ENCODE measurements at places on chromosomes 13 and 19.

DNA sequence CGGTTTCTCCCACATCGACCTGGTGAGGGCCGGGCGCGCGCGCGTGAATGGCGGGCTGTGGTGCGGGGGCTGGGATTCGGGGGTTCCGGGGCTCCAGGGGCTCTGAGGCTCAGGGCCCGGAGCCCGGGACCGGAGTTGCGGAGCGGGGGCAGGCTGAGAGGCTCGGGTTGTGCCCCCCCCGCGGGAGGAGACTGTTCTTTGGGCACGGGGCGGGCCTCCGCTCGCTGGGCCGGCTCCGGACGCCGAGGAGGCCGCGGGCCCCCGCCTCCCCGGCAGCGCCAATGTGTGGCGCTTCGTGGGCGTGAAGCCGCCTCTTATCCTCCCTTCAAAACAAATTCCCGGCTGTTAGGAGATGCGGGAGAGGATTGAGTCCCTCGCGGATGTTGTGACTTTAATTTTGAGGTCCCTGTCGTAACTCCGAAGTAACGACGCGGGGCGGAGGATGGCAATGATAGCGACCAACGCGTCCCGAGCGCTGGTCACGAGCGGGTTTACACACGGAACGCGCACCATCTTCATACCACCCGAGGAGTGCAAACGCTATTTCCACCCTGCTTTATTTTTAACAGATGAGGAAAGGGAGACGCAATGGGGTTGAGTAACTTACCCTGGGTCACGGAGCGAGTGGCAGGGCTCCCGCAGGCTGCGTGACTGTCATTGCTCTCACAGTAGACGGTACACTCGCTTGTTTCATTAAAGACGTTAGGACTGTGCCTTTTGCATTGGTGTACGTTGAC, 536 bp downstream of the UBA2 start:
- DNase-seq: peak; percentile 44

GRCh38 chr13:77466753-77467422, 68.6 kb upstream of the SCEL start:
- DNase-seq: no peak

- no peak for DNase-seq
Measured at GRCh38 chr19:30289336-30289735, 82.8 kb upstream of the ZNF536 start.

GRCh38 chr13:45765464-45765863, 63.3 kb downstream of the CBY2 start:
- no peak for DNase-seq

DNA sequence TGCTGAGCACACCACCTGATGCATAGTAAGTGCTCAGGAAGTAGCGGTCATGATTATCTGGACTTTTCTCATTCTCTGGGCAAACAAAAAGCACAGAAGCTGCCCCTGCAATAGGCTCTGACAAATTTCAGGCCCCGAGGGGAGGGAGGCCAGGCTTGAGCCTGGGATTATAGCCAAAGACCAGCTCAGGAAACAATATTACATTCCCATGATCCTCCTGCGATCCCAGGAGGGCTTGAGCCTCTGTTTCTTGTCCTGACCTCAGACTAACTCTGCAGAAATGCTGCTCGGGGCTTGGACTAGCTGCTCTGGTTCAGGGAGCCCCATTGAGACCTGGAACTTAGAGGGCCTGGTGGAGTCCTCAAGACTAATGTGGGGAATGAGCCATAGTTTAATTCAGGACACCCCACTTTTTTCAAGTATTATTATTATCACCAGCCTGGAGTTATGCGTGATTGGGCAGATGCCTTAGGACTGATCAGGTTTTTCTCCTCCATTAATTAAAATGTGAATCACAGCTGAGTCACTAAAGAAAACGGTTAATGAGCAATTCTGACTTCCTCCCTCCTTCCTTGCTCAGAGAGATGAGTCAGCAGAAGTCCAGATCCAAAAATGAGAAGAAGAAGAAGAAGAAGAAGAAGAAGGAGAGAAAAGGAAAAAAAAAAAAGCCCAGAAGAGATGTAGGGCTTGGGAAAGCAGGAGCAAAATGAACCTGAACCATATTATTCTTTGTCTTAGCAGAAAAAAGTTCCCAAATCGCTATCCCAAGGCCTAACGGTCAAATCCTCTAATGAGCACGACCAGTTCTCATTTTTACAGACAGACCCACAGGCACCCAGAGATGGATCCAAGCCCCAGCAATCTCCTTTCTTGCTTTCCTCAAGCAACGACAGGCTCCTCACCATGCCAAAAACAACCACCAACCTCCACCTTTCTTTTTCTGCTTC, 107.2 kb downstream of the CACNA1A start:
- DNase-seq: peak; percentile 94

- DNase-seq: no peak
Measured at GRCh38 chr13:59299584-59299983, 864.1 kb downstream of the DIAPH3 start.

DNA sequence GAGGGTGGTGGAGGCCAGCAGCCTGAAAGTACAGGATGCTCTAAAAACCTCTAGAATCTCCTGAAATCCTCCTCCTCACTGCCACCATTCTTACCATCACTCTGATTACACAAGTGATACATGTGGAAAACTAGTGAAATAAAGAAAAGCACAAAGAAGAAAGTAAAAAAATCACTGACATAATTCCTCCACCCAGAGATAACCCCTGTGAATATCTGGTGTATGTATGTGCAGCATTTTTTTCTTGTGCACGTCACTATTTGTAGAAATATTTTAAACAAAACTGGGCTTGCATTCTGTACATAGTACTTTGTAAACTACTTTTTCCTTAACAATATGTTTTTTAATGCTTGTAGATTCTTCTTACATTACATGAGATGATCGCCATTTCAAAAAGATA, 73.2 kb downstream of the CDADC1 start:
- no peak for DNase-seq

GRCh38 chr13:67377919-67378318, 147.8 kb upstream of the PCDH9 start:
- no peak for DNase-seq

DNA sequence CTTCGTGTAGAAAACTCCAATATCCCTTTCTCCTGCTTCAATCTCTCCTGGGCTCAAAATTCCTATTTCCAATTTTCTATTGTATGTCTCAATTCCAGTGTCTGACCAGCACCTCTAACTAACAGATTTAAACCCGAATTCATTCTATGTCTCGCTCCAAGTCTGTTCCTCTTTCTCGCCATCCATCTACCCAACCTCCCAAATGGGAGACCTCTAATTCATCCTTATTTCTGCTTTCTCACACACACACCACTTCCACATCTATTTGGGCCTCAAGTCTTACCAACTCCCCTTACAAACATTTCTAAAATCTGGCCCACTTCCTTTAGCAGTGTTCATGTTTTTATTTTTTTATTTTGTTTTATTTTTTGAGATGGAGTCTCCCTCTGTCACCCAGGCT, 53.3 kb downstream of the MBD3L2B start:
- DNase-seq: no peak

DNA sequence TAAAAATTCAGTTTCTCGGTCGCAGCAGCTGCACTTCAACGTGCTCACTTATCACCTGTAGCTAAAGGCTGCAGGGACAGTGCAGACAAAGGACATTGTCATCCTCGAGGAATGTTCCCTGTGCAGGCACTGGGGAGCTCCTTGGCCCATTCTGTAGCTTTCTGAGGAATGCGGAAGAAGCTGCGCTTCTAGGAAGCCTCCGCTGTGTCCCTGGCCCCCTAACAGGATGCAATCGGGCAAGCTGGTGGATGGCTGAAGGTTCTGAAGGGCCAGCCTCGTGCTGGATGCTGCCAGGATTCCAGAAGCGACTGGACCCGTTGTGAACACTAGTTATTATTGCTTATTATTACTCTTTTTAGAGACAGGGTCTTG, 8.1 kb downstream of the ANO8 start:
- DNase-seq: no peak

DNA sequence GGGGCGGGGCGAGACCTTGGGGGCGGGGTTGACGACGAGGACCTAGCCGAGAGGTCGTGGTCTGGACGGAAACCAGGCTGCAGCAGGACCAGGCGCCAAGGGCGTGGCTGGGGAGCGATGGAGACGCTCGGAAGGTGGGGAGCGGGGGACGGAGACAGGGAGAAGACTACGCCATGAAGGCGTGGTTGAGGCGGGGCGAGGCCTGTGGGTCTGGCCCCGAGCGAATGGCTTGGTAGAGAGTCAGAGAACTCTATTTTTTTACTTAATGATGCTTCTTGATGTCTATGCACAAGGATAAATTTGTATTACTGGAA, 674 bp upstream of the FBXL12 start:
- no peak for DNase-seq

DNA sequence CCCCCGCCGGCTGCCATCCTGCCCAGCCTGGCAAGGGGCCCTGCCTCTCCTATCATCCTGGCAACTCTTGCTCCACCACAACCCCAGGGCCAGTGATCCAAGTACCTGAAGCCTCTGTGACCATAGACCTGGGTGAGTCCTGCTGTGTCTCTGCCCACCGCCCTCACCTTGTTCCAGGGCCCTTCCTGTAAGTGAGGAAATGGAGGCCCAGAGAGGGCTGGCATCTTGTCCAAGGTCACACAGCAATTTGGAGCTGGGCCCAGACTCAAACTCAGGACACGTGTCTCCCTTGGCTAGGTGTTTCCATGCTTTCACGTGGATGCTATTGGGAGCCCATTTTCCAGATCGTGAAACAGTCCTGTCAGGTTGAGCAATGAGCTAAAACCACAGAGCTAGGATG, 3.7 kb downstream of the CREB3L3 start:
- no peak for DNase-seq

DNA sequence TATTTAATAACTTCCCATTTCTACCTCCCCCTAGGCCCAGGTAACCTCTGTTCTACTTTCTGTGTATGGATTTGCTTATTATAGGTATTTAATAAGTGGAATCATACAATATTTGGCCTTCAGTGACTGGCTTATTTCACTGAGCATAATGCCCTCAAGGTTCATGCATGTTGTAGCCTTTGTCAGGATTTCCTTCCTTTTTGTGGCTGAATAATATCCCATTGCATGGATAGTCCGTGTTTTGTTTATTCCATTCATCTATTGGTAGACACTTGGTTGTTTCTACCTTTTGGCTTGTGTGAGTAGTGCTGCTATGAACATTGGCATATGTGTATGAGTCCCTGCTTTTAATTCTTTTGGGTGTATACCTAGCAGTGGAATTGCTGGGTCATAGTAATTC, 9.4 kb downstream of the HNRNPM start:
- no peak for DNase-seq

DNA sequence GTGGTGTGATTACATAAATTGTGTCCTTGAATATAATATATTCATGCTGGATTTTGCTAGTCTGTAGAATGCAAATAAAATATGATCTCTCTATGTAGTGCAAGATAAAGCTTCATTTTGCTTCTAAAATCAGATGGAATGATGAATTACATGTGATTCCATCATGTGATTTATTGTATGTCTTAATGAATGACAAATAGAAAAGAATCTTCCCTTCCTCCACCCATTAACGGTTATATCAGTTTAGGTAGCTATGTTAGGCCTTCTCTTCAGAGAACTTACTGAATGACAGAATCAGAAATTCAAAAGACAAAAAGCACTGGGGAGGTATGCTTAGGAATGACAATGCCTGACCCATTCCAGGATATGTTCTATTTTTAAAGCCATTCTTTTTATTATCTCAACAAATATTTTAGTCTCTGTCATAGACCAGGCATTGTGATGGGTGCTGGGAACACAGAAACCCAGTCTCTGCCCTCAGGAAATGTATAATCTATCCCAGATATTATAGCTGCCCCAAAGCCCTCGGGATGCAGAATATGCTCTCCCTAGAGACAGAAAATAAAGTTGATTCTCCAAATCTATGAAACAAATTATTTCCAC, 90.6 kb downstream of the TEX26 start:
- no peak for DNase-seq

GRCh38 chr13:112653071-112653470, 36.8 kb upstream of the ATP11A start:
- DNase-seq: no peak

DNA sequence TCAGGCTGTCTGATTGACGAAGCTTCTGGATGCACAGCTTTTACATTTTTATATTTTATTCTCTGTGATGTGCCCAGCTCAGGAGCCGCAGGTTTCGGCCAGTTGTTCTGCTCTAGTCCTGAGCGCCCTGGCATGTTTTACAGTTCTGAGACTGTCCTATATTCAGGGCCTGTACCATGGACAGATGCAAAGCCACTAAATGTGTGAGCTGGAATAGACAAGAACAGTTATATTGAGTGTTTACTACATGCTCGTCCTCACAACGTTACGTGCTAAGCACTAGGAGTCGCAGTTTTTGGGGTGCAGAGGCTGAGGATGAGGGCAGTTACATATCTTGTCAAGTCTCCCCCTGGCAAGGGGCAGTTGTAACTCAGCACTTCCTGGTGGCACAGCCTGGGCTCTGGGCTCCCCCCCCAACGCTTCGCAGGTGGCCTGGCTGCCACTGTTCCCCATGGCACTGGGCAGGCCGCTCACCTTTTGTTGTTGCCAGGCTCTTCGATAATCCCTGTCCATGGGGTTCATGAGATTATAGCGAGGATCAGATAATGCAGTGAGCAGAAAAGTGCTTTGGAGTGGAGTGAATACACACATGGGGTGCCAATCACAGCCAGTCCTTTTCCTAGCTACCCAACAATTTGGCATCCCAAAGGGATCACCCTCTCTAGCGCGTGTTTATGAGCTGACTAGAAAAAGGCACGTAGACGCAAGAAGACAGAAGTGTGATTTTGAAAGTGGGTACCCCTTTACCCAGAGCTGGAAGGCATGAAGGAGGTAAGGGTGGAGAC, 23.5 kb downstream of the ARL11 start:
- DNase-seq: no peak

DNA sequence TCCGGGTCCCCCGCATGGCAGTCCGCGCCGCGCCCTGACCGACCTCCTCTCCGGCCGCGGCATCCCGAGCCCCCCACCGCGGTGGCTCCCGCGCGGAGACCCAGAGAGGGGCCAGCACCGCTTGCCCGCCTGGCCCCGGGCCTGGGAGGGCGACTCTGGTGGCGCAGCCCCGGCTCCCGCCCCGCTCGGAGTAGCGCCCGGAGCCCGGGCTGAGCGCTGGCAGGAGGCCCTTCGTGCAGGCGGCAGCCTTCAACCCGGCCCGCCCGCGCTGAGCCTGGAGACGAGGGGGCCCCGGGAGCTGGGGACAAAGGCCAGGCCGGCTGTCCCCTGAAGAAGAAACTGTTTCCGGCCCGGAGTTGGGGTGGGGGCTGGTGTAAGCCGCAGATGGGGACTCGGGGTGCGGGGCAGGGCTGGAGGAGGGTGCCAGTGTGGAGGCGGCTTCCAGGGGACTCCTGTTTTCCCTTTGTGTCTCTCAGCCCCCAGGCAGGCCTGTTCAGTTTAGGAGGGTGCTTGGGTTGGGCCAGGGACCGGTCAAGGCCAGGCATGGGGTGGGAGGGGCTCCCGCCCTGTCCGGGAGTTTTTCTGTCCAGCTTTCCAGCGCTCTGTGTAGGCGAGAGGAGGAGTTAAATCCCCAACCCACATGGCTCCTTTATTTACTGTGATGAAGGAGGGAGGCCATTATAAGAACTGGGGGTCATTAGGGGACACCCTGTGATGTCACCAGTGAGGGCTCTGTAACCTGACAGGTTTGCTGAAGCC, 935 bp downstream of the LRP3 start:
- DNase-seq: peak; percentile 50

DNA sequence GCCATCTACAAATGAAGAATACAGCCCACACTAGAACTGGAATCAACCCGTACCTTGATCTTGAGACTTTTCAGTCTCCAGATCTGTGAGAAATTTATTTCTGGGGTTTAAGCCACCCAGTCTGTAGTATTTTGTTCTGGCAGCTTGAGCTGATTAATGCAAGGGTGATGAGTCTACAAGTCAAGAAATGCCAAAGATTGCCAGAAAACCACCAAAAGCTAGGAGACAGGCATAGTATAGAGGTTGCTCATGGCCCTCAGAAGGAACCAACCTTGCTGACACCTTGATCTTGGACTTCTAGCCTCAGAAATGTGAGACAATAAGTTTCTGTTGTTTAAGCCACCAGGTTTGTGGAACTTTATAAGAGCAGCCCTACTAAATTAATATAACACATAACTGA, 428.2 kb upstream of the KLF12 start:
- peak; percentile 34 for DNase-seq

Measured in ELR (cell line).